Colonic mucosa (tissue), 4 donors: ENCODE measurements at places on chromosomes 11 and 22. TPM values are rescaled to one million over a fixed set of nuclear protein-coding genes. Genes with fewer than 3 reads are reported as not detected.

DNA sequence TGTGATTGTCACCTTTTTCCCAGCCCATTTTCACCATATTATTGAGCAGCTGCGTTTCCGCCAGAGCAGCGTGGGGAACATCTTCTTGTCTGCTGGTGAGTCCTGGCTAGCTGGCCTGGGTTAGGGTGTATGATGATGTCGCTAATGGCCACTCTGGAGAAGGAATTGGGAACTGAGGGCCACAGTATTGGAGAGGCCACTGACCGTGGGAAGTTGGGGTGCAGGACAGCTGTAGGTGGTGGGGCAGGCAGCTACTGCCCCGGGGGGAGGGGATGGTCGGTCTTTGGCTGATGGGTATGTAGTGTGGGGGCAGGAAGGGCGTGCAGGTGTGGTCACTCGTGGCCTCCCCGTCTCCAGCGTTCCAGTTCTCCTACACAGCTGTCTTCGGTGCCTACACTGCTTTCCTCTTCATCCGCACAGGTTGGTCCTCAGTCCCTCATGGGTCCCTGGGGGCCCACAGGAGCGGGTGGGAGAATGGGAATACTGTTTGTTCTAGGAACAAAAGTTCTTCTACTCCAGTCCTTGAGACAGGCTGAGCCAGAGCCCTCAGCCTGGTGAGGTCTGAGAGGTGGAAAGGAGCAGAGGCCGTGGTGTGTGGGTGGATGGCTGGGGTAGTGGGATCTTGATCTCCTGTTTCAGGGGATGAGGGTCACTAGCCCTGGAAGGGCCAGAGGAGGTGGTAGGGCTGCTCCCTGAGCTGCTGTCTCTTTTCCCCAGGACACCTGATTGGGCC lies 2.1 kb downstream of the RCE1 start:
- no peak for DNase-seq

GRCh38 chr11:122101625-122102291 lies 14.3 kb downstream of the BLID start:
- DNase-seq, result peak; percentile 28

- no peak for DNase-seq
Observed at GRCh38 chr11:92473736-92474135, 249.1 kb downstream of the FAT3 start.

DNA sequence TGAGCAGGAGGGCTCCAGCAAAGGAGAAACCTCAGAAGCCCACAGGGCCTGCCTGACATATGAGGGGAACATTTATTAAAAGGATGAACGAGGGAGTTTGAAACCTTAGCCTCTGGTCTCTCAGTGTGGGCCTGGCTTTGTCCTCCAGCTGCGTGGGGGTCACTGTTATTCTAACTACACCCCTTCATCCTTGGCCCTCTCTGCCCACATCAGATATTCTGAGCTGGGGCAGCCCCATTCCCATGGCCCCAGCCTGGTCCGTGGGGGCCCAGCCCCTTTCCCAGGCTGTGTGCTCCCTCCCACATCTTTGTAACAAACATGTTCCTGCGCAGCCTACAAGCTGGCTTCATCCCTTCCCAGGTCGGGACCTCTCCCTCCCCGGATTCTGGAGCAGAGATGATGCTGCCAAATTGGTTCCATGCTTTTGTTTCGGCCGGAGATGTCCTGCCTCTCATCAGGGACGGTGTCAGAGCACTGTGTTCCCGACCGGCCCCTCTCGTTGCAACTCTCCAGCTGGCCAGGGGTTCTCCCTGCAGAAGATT lies 4.0 kb downstream of the FXYD6 start:
- no peak for DNase-seq

- DNase-seq, result no peak
Observed at GRCh38 chr11:72418834-72419560, 15.3 kb downstream of the CLPB start.

DNA sequence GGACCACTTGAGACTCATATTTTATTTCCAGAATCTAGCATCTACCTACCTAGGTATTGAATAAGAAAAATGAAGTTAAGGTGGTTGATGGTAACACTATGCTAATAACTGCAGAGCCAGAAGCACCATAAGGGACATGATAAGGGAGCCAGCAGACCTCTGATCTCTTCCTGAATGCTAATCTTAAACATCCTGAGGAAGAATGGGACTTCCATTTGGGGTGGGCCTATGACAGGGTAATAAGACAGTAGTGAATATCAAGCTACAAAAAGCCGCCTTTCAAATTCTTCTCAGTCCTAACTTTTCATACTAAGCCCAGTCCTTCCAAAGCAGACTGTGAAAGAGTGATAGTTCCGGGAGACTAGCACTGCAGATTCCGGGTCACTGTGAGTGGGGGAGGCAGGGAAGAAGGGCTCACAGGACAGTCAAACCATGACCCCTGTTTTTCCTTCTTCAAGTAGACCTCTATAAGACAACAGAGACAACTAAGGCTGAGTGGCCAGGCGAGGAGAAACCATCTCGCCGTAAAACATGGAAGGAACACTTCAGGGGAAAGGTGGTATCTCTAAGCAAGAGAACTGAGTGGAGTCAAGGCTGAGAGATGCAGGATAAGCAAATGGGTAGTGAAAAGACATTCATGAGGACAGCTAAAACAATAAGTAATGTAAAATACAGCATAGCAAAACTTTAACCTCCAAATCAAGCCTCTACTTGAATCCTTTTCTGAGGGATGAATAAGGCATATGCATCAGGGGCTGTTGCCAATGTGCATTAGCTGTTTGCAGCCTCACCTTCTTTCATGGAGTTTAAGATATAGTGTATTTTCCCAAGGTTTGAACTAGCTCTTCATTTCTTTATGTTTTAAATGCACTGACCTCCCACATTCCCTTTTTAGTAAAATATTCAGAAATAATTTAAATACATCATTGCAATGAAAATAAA lies 2.1 kb downstream of the HBB start:
- DNase-seq, result no peak

GRCh38 chr11:69213316-69213715 lies 57.6 kb downstream of the SMIM38 start:
- DNase-seq, result no peak

DNA sequence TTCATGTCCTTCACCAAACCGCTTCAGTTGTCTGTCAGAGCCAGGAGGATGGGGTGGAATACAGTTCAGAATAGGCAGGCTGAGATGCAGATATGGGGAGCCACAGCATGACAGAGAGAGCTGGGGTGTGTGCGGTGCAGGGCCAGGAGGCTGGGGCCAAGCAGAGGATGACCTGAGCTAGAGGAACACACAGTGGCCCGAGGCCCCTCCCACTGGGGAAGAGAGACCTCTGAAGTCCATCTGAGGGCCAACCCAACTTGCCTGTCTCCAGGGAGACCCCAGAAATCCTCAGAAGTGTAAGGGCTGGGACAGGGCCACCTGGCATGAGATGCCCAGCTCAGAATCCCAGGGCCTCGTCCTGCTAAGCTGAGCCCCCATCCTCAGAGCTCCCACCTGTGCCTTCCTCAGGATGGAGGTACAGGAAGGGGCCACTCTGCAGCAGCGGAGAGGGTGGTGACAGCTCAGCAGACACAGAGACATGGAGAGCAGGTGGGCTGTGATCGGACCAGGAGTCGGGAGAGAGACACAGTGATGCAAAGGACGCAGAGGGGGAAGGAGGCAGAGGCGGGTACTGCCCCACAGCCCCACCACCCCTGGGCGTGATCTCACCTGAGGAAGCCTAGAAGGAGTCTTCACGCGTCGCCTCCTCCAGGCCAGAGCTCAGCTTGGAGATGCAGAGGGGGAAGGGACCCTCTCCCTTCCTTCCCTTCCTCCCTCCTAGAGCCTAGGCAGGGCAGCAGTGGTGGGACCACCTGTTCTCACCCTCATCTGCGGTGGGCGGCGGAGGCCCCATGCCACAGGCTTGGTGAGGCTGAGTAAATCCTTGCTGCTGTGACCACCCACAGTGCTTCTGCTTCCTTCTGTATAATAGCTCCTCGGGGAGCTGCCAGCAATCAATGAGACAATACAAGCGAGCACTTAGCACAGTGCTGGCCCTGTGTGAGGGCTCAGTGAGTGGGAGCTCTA lies 9.1 kb upstream of the TUB start:
- no peak for DNase-seq

DNA sequence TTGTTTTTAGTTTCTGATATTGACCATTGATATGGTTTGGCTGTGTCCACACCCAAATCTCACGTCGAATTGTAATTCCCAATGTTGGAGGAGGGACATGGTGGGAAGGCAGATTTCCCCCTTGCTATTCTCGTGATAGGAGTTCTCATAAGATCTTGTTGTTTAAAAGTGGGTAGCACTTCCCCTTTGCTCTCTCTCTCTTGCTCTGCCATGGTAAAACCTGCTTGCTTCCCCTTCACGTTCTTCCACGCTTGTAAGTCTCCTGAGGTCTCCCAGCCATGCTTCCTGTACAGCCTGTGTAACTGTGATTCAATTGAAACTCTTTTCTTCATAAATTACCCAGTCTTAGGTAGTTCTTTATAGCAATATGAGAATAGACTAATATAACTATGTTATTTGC lies 203.6 kb upstream of the CHORDC1 start:
- no peak for DNase-seq

The KDM4E gene
- total RNA-seq, result not detected

The CRYAB gene
- total RNA-seq, result 166 TPM

The SF3B2 gene
- total RNA-seq, result 139 TPM
